ENCODE measurements at places on chromosomes 2 and 18.

DNA sequence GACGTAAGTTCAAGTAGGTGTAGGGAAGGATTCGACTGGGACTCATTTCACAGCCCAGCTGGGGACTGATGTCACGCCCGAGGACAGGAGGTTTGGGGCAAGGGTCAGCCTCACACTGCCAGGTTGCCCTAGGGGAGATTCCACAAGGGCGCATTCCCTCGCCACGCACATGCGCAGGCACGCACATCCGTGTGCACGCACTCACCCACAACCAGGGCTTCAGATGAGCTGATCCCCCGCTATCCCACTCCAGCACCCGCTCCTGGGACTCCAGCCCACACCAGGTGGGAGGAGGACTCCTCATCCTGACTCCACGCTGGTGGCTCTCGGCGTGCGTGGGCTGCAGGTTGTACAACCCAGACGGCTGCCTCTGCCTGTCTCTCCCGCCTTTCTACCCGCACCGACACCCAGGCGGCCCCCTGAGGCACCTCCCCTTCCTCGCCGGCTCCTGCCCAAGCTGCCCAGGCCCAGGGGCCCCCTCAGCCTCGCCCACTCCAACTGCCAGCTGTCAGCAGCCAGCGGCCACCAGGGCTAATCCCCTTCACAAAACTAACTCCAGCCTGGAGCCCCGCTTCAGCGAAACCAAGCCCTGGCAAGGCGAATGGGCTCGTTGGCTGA, 47.8 kb upstream of the FOSL2 start:
- H3K4me3 ChIP-seq: no peak overlapping the region
- H3K27me3 ChIP-seq: no peaks in the 10 kb centered on the region
- DNase-seq: no peak
- H3K36me3 ChIP-seq: no peaks in the 10 kb centered on the region
- peaks cover 4% of the 10 kb centered on the region for H3K4me1 ChIP-seq

- H3K4me3 ChIP-seq: no peak overlapping the region
- H3K27ac ChIP-seq: peak overlapping the region; percentile 54
- no peaks in the 10 kb centered on the region for H3K27me3 ChIP-seq
- no peaks in the 10 kb centered on the region for H3K36me3 ChIP-seq
- no peak for DNase-seq
Measured at GRCh38 chr2:223735659-223736244, 101.6 kb downstream of the AP1S3 start.

DNA sequence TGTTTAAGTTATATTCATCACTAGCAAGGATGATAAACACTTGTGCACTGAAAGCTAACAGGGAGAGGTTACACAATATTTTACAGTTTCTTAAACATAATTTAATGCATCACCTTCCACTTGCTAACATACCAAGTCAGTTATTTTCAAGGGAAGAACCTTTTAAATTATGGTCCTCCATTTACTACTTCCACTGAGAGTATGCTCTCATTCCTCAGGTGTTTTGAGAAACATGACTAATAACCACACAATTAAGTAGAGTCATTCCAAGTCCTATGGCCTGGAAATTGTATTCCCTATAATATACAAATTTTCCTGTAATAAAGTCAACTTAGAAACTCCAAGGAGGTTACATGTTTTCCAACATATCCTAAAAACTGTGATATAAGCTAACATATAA, 152.3 kb upstream of the STON1 start:
- DNase-seq: no peak
- H3K4me3 ChIP-seq: no peak overlapping the region
- no peak overlapping the region for H3K27ac ChIP-seq
- H3K27me3 ChIP-seq: no peaks in the 10 kb centered on the region

DNA sequence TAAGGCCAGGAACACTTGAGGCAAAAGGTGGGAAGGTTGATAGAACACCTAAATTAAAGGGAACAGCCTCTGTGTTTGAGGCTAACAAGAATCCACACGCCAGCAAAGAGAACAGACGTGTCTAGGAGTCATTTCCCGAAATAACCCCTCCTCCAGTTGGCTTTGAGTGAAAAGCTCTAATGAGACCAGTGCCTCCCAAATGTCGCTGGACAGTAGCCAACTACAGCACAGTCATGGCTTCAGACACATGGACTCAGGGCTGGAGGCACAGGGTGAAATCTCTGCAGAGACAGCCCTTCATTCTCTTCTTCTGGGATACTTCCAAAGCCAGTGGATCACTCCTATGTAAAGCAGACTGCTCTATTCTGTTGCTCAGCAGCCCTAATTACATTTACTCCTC, 49.6 kb downstream of the SOWAHC start:
- peak overlapping the region; percentile 25 for H3K27ac ChIP-seq
- no peak overlapping the region for H3K4me3 ChIP-seq
- peaks cover 11% of the 10 kb centered on the region for H3K4me1 ChIP-seq
- H3K27me3 ChIP-seq: no peaks in the 10 kb centered on the region
- no peaks in the 10 kb centered on the region for H3K36me3 ChIP-seq

DNA sequence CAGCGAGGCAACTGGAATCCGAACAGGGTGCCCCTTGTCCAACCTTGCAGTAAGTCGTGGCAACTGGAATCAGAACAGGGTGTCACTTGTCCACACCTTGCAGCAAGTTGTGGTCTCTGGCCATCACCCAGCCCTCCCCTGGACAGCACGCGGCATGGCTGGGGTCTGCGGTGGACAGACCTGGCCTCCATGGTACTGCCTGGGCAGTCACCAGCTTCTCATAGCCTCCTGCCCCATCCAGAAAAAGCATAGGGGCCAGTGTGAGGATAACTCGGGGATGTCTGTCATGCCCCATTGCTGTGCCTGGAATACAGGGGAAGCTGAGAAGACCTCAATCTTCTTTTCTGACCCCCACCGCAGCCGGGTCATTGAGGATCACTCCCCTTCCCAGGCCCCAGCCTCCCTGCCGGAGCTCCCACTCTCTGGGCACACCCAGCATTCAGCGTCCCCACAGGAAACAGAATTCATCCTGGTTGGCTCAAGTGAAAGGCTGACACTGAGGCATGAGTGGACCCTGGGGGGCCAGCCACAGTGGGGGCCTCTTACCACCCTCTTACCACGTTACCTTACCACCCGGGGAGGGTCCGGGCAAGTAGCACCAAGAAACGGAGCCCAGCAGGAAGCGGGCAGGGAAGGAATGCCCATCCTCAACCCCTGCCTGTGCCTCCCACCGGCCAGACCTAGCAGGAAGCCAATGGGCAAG, 68.0 kb upstream of the RAB6C start:
- H3K4me3 ChIP-seq: no peak overlapping the region
- no peak overlapping the region for H3K27ac ChIP-seq
- H3K36me3 ChIP-seq: no peaks in the 10 kb centered on the region
- H3K27me3 ChIP-seq: no peaks in the 10 kb centered on the region

- no peaks in the 10 kb centered on the region for H3K36me3 ChIP-seq
- peaks cover 5% of the 10 kb centered on the region for H3K4me1 ChIP-seq
- no peak overlapping the region for H3K4me3 ChIP-seq
- DNase-seq: peak; percentile 64
Measured at GRCh38 chr2:195520671-195521155, 136.3 kb upstream of the SLC39A10 start.

DNA sequence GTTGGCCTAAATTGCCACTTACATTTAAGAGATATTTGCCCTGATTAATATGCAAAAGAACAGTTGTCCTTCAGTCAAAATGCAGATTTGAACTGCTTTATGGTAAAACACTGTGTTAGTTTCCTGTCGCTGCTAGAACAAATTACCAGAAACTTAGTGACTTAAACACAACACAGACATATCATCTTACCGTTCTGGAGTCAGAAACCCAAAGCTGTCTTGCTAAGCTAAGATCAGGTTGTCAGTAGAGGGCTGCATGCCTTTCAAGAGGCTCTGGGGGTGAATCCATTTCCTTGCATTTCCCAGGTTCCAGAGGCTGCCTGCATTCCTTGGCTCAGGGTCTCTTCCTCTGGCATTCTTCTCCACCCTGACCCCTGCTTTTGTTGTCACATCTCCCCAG, 149.5 kb downstream of the FAM161A start:
- DNase-seq: no peak
- no peaks in the 10 kb centered on the region for H3K4me1 ChIP-seq
- H3K4me3 ChIP-seq: no peak overlapping the region
- no peaks in the 10 kb centered on the region for H3K27me3 ChIP-seq
- H3K27ac ChIP-seq: no peak overlapping the region

GRCh38 chr2:15460112-15460620, 101.0 kb downstream of the NBAS start:
- H3K4me3 ChIP-seq: no peak overlapping the region
- H3K4me1 ChIP-seq: no peaks in the 10 kb centered on the region
- peaks cover 22% of the 10 kb centered on the region for H3K36me3 ChIP-seq
- no peak overlapping the region for H3K27ac ChIP-seq
- H3K27me3 ChIP-seq: no peaks in the 10 kb centered on the region

DNA sequence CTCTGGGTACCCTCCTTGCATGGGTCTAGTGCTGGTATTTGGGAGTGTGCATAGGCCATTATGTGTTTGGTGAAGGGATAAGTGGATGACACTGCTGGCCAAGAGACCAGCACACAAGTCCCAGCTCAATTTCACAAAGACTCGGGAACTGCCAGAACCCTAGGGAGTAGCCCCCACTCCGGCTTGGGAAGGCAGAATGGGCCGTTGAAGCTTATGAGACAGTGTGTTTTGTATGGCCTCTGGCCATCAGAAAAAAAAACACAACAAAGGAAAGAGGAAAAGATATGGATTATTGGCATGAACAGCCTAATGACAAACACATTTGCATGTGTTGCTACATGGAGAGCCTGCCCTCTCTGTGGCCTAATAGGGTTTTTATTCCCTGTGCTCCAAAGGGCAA, 144.2 kb downstream of the TTC32 start:
- H3K4me1 ChIP-seq: no peaks in the 10 kb centered on the region
- DNase-seq: no peak
- no peak overlapping the region for H3K4me3 ChIP-seq
- no peak overlapping the region for H3K27ac ChIP-seq

GRCh38 chr2:24586955-24587354, 95.9 kb downstream of the NCOA1 start:
- no peaks in the 10 kb centered on the region for H3K27me3 ChIP-seq
- H3K4me1 ChIP-seq: no peaks in the 10 kb centered on the region
- no peaks in the 10 kb centered on the region for H3K36me3 ChIP-seq
- H3K27ac ChIP-seq: no peak overlapping the region
- no peak for DNase-seq
- H3K4me3 ChIP-seq: no peak overlapping the region

DNA sequence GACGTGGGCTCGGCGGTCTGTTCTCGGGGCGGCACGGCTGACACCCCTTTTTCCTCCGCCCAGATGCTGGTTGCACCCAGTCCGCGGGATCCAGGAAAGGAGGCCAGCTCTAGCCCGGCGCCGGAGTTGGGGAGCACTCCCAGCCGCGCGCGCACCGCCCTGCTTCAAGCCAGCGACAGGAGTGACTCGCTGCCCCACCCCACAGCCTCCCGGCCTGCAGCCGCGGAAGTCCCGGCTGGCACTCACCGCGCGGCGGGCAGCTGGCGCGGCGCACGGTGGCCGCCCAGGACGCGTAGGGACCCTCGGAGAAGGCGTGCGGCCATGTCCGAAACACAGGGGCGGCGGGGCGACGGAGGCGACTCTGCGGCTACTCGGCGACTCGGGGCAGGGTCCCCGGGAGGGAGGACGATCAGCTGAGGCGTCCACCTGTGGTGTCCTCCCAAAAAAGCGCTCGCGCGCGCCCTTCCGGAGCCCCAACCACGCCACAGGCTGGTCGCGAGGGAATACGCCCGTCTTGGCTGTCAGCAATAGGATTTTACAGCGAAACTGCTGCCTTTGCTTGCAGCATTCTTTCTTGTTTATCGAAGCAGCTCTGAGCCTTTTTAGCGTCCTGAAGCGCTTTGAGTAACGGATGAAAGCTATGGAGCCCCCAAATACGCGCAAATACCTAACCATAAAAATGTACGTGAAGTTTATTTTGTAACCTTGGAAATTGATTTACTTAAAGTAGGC, at the start of gene ACADL:
Gene ACADL, minus strand, starts transcription at position 507 of the 732 bp plus-strand sequence. Its CDS starts 184 bp downstream, at position 323.
- peaks cover 28% of the 10 kb centered on the region for H3K27me3 ChIP-seq
- H3K4me3 ChIP-seq: peak within 1 kb of the TSS; percentile 25
- H3K36me3 ChIP-seq: no peaks in the 10 kb centered on the region
- DNase-seq: no peak
- no peak within 1 kb of the TSS for H3K27ac ChIP-seq
- no peaks in the 10 kb centered on the region for H3K4me1 ChIP-seq

DNA sequence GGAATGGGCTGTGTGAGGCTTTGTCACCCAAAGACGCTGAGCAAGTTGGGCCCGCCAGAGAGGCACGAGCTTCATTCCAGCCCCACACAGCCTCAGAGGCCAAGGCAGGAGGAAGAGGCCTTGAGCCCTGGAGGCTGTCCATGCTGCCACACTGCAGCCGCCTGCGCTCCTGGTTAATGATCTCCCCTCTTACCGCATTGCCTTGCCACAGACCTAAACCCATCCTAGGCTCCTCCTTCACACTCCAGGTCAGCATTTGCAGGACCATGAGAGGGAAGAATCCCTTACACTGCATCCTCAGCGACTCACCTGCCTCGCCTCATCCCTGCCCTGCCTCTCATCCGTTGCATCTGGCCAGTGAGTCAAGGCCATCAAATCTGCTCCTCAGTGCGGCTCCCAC, 24.6 kb downstream of the KIF3C start:
- peaks cover 11% of the 10 kb centered on the region for H3K4me1 ChIP-seq
- no peak for DNase-seq
- no peaks in the 10 kb centered on the region for H3K27me3 ChIP-seq
- 0 out of 2 replicates have a peak, but pooled peaks cover 7% of the 10 kb centered on the region for H3K36me3 ChIP-seq
- no peak overlapping the region for H3K4me3 ChIP-seq

DNA sequence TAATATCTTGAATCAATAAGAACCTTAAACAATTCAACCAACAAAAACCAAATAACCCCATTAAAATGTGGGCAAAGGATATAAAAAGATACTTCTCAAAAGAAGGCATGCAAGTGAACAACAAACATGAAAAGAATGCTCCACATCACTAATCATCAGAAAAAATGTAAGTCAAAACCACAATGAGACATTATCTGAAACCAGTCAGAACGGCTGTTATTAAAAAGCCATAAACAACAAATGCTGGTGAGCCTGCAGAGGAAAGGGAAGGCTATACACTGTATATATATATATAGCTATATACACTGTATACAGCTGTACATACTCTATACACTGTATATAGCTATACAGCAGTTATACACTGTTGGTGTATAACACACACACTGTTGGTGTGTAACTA, 47.8 kb upstream of the GALNT13 start:
- no peaks in the 10 kb centered on the region for H3K27me3 ChIP-seq
- no peak overlapping the region for H3K27ac ChIP-seq
- no peak overlapping the region for H3K4me3 ChIP-seq
- no peaks in the 10 kb centered on the region for H3K4me1 ChIP-seq

DNA sequence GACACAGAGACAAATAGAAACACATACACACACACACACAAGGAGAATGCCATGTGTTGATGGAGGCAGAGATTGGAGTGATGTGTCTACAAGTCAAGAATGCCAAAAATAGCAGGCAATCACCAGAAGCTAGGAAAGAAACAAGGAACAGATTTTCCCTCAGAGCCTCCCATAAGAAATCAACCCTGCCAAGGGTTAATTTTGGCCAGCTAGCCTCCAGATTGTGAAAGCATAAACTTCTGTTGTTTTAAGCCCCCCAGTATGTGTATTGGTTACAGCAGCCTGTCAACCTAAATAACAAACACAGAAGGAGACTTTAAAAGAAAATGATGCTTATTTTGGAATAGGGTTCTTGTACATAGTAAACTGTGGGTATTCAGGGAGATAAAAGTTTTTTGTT, 5.6 kb upstream of the STK39 start:
- H3K4me1 ChIP-seq: peaks cover 19% of the 10 kb centered on the region
- no peaks in the 10 kb centered on the region for H3K36me3 ChIP-seq
- H3K4me3 ChIP-seq: no peak overlapping the region
